Endothelial cell of umbilical vein (primary cell): ENCODE measurements at places on chromosomes 5 and 9. TPM values are rescaled to one million over a fixed set of nuclear protein-coding genes. Genes with fewer than 3 reads are reported as not detected.

DNA sequence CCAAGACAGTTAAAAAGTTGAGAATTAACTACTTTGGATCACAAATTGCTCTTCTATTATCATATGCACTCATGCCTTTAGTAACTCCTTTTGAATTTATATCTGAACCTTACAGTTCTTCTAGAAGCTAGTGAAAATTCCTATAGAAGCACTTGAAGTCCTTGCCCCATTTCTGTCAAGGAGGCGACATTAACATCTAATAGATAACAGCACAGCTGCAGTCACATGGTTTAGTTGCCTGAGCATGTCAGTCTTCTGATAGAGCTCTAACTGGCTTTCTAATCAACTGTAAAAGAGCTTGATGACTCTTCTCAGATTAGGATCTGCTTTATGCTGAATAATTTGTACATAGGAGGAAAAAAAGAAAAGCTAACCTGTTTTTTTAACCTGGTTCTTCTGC, 9.0 kb downstream of the RFESD start:
- DNase-seq = no peak

DNA sequence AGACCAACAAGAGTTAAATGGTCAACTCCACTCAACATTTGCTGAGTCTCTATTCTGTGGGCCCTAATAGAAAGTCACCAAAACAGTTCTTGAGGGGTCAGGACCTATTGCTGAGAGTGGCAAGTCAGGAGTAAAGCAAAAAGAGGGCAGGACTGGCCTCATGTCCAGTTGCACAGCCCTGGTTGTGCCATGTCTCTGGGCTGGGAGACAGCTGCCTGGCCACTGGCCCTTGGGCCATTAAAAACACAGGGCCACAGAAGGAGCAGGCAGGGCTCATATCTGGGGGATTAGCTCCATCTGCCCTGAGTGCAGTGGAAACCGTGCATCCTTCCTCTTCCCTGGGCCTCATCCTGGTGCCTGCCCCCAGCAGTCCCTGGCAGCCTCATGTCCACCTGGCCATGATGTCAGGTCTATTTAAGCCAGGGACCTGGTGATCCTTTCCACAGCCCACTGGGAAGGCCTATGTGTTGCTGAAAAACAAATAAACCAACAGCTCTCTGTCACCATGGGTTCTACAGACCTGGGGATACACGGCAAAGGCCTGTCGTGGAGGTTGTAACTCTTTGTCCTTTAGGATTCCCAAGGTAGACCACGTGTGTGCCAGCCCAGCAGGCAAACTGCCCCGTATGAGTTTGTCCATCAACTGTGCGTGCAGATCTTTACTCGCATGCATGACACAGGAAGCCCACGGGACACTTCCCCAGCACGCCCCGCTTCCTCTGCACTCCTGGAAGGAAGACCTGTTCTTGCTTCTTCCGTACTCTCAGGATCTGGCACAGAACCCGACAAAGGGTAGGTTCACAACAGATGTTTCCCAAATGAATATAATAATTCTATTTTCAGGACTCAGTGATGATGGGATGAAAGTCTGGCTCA, 148.8 kb downstream of the MTX3 start:
- DNase-seq = no peak

- no peak for DNase-seq
Observed at GRCh38 chr5:110873773-110874437, 135.1 kb downstream of the SLC25A46 start.

- no peak for DNase-seq
Observed at GRCh38 chr9:136606687-136607333, 55.9 kb upstream of the EGFL7 start.

GRCh38 chr5:127389601-127390000, 99.0 kb downstream of the MEGF10 start:
- no peak for DNase-seq

Gene NIPAL4
- 0.10 TPM in 1 of 2 replicates, not detected in the other for polyA plus RNA-seq

Gene SUSD3
- 0.14 TPM in 1 of 2 replicates, not detected in the other for polyA plus RNA-seq
